ENCODE measurements at places on chromosomes 12 and 14. TPM values are rescaled to one million over a fixed set of nuclear protein-coding genes. Genes with fewer than 3 reads are reported as not detected.

- no peaks in the 10 kb centered on the region for H3K4me1 ChIP-seq
- no peaks in the 10 kb centered on the region for H3K36me3 ChIP-seq
- DNase-seq, result no peak
- no peaks in the 10 kb centered on the region for H3K27me3 ChIP-seq
- no peak overlapping the region for H3K4me3 ChIP-seq
Measured at GRCh38 chr14:90900476-90901083, 84.3 kb upstream of the TTC7B start.

GRCh38 chr14:67068251-67068650 is 121.0 kb upstream of the GARIN2 start:
- no peak overlapping the region for H3K4me3 ChIP-seq
- H3K4me1 ChIP-seq, result peaks cover 3% of the 10 kb centered on the region
- H3K36me3 ChIP-seq, result no peaks in the 10 kb centered on the region
- no peak overlapping the region for H3K27ac ChIP-seq
- DNase-seq, result no peak

DNA sequence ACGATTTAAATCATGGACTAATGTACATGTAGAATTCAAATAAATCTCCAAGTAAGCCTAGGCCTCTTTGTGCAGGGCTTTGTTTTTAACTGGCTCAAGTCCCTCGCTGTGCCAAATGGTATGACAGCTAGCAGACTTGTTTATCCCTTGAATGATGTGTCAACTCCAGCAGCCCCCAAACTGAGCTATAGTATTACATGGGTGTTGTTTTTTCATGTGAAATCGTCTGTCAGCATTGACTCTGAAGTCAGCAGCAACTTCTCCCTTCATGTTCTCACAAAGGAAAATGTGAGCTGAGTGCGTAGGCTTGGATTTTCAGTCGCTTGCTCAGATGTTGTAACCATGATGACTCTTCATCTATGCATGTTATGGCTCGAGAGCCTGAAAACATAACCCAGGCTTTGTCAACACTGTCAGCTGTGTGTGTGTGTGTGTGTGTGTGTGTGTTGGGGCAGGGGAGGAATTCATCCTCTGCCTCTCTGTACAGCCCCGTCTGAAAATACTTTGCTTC is 73.3 kb downstream of the PTHLH start:
- H3K27ac ChIP-seq, result no peak overlapping the region
- no peak overlapping the region for H3K4me3 ChIP-seq
- DNase-seq, result no peak
- H3K27me3 ChIP-seq, result no peaks in the 10 kb centered on the region

EML5 gene
- 29.5 TPM for total RNA-seq

KLRK1 gene
- total RNA-seq, result 0.94 TPM

- H3K27me3 ChIP-seq, result no peaks in the 10 kb centered on the region
- no peak overlapping the region for H3K4me3 ChIP-seq
- no peaks in the 10 kb centered on the region for H3K4me1 ChIP-seq
- no peak overlapping the region for H3K27ac ChIP-seq
- H3K36me3 ChIP-seq, result no peaks in the 10 kb centered on the region
Measured at GRCh38 chr12:41074473-41074769, 113.7 kb upstream of the PDZRN4 start.

DNA sequence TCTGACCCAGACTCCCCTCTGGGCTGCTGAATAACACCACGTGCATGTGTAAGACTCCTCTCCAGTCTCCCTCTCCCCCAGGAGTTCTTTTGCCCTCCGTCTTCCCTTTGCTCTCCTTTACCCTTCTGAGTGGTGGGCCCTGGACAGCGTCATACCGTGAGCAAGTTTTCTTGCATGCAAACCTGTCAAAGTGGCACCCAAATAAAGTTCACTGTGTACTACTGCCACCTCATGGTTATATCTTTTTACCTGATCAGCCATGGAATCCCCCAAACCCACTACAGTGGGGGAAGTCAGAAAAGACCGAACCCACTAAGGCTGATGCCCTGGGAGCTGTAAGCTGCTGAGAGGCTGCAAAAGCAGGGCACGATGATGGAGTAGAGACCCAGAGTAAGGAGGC is 131.1 kb upstream of the VRK1 start:
- H3K36me3 ChIP-seq, result no peaks in the 10 kb centered on the region
- DNase-seq, result no peak
- H3K27me3 ChIP-seq, result no peaks in the 10 kb centered on the region
- no peak overlapping the region for H3K27ac ChIP-seq
- H3K4me1 ChIP-seq, result no peaks in the 10 kb centered on the region

DNA sequence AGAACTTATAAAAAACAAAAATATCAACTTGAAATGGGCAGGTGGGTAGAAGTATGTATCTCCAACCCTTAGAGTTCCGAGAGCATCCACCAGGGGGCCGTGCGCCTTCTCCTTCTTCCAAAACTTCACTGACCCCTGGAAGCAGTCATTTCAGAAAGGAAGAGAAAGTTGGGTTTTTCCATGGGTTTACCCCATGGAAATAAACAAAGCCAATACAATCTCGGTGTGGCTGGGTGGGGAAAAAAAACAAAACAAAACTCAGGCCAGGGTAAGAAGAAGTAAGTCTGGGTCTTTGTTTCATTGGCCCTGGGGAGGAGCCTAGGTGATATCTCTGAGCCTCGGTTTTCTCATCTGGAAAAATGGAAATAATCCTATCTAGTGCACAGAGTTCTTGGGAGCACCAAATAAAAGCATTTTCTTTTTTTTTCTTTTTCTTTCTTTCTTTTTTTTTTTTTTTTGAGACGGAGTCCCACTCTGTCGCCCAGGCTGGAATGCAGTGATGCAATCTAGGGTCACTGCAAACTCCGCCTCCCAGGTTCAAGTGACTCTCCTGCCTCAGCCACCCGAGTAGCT is 33.6 kb upstream of the HNF1A start:
- no peak overlapping the region for H3K27ac ChIP-seq
- H3K27me3 ChIP-seq, result no peaks in the 10 kb centered on the region
- no peak overlapping the region for H3K4me3 ChIP-seq
- DNase-seq, result no peak
- H3K36me3 ChIP-seq, result no peaks in the 10 kb centered on the region

DNA sequence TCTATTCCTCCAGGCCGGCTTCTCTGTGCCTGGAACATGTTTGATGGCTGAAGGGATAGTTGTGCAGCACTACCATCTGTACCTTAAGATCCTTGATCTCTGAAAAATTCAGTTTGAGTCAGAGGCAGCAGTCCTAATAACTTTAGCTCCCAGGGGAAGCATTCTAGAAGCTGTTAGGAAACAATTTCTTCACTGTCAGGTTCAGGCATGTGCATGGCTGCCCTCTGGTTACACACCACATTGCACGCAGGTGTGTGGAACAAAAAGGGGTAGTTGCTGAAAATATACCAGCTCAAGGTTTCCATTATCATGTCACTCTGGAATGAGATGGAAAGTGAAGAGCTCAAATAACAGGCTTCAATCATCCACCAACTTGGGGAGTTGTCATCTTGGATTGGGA is 80.1 kb downstream of the CHST11 start:
- no peak overlapping the region for H3K27ac ChIP-seq
- H3K4me1 ChIP-seq, result peaks cover 1% of the 10 kb centered on the region
- no peak for DNase-seq
- no peaks in the 10 kb centered on the region for H3K27me3 ChIP-seq

TMEM63C gene
- total RNA-seq, result 0.37 TPM

DNA sequence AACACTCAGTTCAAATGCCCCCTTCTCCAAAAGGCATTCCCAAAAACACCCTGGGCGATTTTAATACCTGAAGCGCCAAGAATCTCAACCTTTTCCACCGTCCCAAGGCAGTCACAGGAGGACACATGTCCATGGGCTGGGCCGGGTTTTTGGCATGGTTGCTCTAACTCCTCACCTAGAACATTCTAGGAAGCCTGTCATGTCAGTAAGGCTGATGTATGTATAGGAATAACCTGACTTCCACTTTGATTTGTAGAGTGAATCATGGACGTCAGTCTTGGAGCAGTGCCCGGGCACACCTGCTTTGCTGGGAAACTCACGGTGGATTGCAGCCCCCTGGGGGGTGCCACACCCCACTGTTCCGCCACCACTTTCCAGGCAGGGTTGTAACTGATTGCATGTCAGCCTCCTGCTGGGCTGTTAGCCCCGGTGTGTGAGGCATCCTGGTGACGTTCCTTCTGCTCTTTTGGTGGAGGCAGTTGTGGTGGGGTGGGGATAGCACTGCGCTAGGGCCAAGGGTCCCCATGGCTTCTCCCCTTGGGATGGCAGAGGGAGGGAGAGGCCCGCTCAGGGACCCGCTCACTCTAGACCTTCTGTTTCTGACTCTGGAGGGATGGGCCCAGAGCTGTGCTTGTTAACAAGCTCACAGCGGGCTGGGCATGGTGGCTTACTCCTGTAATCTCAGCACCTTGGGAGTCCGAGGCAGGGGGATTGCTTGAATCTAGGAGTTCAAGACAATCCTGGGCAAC is 35.2 kb upstream of the FAM181A start:
- H3K27me3 ChIP-seq, result no peaks in the 10 kb centered on the region
- no peak overlapping the region for H3K4me3 ChIP-seq
- H3K4me1 ChIP-seq, result peaks cover 3% of the 10 kb centered on the region
- H3K27ac ChIP-seq, result no peak overlapping the region
- no peak for DNase-seq

- H3K27me3 ChIP-seq, result no peaks in the 10 kb centered on the region
- DNase-seq, result no peak
- H3K27ac ChIP-seq, result no peak overlapping the region
- H3K4me1 ChIP-seq, result no peaks in the 10 kb centered on the region
- H3K4me3 ChIP-seq, result peak overlapping the region; percentile 66
Measured at GRCh38 chr12:25194722-25195055, 271 bp downstream of the DNAI7 start.

RNASE12 gene
- not detected for total RNA-seq

Data from ovary (tissue), 10 donors.